ENCODE measurements at places on chromosomes 12 and 14.
A peak's percentile ranks its signal among the peaks of the same experiment; 100 is the strongest.

DNA sequence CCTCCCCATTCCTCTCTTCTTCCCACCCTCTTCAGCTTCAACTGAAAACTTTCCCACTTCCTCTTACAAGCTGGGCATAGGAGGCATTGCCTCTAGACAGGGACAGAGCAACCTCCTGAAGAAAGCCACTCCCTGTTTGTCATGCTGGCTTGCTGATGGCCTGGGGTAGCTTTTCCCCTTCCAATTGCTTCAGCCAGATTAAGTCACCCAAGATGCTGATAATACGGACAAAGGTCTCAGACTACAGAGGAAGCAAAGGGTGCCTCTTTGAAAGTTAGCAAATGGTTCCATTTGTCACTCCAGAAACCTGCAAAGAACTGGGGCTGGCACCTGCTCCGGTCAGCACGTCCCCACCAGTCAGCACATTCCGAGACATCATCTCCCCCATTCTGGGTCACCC, 6.0 kb downstream of the KRT2 start:
- no peak for DNase-seq

DNA sequence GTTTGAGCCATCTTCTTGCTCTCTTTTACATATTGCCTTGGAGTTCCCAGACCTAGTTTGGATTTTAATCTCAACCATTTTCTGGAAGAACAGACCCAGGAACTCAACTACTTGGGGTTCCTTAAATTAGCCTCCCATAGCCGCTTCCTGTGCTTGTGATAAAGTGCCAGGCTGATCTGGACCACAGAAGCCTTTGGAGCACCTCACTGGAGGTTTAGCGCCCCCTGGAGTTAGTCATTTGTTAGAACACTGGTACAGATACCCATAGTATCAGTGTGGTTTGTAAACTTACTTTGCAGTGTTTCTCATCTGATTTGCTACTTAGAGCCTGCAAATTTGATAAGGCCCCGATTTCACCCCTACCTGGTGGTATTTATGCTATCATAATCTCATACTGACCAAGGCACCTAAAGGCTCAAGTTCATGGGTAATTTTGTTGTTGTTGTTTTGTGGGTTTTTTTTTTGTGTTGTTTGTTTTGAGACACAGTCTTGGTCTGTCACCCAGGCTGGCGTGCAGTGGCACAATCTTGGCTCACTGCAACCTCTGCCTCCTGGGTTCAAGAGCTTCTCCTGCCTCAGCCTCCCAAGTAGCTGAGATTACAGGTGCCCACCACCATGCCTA, 3.7 kb downstream of the UNC119B start:
- peak; percentile 74 for DNase-seq

DNA sequence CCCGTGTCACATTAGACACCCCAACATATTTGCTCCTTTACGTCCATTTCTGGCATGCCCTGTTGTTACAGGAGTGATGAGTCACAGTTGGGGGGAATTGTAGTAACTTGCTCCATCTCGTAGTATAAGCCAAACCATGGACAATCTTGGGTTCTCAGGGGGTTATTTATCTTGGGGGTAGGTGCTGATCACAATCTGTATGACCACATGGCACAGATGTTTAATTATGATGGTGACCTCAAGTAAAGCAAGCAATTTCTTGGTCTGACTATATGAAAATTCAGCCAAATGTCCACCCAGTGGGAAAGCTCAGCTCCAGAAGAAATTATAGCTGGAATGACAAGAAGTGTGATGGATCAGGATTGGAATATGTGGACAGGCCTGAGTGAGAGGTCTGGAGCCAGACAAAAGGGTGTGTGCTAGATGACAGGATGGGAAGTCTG, 32.1 kb upstream of the STON2 start:
- no peak for DNase-seq

DNA sequence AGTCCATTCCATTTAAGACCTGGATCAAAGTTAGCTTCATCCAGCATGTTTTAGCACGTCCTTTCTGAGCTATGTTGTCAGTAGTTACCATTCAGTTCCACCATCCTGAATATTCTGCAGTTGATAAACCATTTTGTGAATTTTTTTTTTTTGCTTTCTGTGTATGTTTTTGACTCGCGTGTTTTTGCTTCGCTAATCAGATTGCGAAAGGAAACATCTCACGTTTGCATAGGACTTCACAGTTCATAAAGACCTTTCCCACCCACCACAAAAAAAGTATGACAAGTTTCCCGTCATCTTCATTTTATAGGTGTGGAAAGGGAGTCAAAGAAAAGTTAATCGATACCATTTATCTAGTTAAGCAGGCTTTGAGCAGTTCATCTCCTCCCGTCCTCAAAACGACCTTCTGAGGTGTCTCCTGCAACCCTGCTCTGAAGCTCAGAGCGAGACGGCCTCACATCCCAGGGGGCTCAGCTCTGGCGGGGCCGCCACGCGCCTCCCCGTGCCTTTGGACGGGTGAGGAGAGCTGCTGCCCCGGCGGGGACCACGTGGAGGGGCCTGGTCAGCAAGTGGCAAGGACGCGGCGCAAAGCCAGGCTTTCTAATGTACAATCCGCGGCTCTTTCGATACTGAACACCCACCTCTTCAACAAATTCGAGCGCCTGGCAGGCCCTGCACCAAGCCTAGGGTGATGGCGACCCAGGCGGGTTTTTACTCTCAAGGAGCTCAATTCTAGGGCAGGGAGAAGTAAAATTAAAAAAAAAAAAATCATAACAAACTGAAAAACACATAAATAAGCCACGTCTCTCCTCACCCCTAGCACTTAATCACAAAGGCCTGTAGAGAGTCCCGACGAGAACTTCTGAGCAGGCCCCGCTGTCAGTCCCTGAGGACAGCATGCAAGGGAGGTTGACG, 988 bp upstream of the TMEM263 start:
- no peak for DNase-seq

- no peak for DNase-seq
Observed at GRCh38 chr12:4148418-4149056, 125.0 kb upstream of the CCND2 start.

DNA sequence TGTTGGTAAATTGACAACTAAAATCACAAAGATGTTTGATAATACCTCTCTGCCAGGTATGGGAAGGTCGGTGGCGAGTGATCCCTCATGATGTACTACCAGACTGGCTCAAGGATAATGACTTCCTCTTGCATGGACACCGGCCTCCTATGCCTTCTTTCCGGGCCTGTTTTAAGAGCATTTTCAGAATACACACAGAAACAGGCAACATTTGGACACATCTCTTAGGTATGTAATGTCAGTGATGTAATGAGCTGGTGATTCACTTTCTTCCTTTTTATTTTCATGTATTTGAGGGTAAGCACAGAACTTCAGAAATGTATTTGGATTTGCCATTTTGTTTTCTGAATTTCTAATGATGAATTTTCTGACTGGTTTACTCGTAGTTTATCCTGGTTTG, 42.6 kb upstream of the LRTM2 start:
- no peak for DNase-seq

- no peak for DNase-seq
Observed at GRCh38 chr12:79143803-79144202, 279.2 kb downstream of the SYT1 start.

DNA sequence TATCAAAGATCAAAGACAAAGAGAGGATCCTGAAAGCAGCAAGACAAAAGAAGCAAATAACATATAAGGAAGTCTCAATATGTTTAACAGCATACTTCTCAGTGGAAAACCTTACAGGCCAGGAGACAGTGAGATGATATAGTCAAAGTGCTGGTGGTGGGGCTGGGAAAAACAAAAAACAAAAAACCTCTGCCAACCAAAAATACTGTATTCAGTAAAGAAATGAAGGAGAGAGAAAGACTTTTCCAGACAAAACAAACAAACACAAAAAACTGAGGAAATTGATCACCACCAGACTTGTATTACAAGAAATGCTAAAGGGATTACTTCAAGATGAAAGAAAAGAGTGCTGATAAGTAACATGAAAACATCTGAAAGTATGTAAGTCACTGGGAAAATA, 221.2 kb downstream of the ADGRD1 start:
- no peak for DNase-seq

DNA sequence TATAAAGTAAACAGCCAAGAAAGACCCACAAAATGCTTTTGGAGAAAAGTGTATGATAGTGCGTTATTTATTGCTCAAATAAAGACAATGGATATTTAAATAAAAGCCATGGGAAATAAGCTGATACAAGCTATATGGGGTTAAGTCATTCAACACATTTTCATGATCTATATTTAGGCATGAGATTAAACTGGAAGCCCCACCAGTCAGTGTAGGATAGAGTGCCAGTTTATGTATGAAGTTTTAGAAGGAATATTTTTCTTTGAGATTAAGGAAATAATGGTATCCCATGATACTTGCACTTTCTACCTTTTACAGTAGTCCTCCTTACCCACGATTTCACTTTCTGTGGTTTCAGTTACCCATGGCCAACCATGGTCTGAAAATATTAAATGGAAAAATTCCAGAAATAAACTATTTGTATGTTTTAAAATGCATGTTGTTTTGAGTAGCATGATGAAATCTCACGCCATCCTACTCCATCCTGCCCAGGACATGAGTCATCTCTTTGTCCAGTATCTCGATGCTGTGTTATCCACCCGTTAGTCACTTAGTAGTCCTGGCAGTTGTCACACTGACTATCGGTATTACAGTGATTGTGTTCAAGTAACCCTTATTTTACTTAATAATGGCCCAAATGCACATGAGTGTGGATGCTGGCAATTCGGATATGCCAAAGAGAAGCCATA, 22.3 kb downstream of the SYT1 start:
- no peak for DNase-seq

DNA sequence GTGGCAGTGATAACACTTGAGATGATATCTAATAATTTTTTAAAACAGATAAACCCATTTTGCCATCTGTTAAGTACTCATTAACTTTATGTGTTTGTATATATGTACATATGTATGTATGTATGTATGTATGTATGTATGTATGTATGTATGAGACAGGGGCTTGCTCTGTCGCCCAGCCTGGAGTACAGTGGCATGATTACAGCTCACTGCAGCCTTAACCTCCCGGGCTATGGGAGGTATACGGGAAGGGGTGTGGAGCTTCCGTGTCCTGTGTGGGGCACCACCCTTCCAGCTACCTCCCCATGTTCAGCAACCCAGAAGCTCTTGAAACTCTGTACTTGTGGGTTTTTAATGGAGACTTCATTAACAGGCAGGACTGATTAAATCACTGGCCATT, 116.9 kb downstream of the SCFD1 start:
- DNase-seq: no peak

- DNase-seq: no peak
Observed at GRCh38 chr12:89882050-89882449, 173.4 kb upstream of the ATP2B1 start.

- DNase-seq: no peak
Observed at GRCh38 chr14:74619672-74620131, 7.7 kb upstream of the LTBP2 start.

DNA sequence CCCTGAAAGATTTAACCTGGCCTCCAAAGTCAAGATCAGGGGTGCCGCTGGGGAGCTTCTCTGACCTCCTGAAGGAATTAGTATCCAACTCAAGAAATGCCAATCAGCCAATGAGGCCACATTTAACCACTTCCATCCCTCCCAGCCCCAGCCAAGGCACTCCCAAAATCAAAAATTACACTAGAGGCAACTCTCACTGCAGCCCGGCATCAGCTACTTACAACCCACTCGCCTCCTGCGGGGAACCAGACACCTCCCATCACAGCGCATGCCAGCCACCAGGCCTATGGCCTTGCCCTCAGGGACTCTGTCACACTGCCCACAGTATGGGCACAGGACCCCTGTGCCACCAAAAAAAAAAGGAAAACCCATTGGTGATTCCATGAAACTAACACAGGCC, 62.3 kb upstream of the DDX11 start:
- no peak for DNase-seq

- DNase-seq: no peak
Observed at GRCh38 chr12:105670672-105671071, 340.2 kb downstream of the C12orf75 start.

- DNase-seq: peak; percentile 52
Observed at GRCh38 chr14:54487771-54488170, 1.0 kb downstream of the GMFB start.

GRCh38 chr14:100059438-100059781, 5.8 kb upstream of the EVL start:
- peak; percentile 12 for DNase-seq

DNA sequence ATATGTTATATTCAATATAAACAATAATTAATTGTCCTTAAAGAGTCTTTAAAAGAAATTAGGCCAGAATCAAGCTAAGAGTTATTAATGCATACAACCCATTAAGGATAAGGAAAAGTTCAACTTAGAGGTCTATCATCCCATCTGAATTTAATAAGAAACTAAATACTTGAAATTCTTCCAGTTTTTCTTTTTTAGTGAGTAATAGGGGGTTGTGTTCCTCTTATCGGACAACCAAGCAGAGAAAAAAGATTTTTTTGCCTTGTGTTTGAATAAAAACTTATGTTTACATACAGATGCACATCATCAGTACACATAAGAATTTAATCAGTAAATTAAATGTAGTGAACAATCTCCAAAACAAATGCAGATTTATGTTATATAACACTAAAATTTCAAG, 32.5 kb downstream of the PAWR start:
- DNase-seq: no peak

DNA sequence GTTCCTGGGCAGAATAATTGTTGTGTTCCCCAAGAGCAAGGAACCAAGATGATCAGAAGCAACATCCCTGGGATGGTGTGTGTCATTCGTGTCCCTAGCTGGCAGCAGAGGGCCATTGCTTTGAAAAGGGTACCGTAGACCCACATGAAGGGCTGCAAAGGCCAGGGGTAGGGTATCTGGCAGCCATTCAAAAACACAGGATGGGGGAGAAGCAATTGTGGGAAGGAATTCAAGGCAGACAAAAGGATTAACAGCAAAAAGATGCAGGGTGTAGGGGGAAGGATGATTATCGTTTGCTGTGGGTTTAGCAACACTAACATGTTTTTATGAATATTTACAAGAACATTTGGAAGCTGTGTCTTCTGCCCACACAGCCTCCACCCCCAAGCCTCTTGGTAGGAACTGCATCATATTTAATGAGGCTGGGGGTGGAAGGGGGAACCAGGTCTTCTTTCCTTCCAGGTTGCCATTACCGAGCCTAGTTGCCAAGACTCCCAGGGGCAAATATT, 169.0 kb upstream of the G2E3 start:
- no peak for DNase-seq

DNA sequence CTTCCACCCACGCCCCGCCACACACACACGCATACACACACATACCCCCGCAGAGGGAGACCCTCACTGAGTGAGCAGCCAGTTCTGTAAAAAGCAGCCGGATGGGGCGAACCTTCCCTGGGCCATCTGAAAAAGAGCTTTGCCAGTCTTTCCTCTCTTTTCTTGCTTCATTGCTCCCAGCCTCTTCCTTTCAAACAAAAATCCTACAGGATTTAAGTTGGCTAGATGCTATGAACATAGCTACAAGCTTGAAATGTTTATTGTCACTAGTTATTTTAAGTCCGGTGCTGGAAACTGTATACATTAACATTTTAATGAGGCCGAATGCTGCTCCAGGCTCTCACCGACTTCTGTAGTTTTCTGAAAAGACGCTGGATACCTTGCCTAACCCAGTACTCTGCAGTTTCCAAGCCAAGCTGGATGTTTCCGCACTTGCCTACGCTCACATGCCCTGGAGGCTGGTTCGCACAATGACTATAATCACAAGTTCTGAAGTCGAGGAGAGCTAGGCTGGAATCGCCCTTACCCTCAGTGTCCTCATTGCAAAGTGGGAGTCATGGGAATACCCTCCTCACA, 39.2 kb downstream of the LTBP2 start:
- no peak for DNase-seq

- DNase-seq: no peak
Observed at GRCh38 chr12:103813426-103813825, 27.6 kb downstream of the NT5DC3 start.
